Left ventricle myocardium superior (tissue), 1 donor: ENCODE measurements at places on chromosomes 6 and 20.
A peak's percentile ranks its signal among the peaks of the same experiment; 100 is the strongest.

DNA sequence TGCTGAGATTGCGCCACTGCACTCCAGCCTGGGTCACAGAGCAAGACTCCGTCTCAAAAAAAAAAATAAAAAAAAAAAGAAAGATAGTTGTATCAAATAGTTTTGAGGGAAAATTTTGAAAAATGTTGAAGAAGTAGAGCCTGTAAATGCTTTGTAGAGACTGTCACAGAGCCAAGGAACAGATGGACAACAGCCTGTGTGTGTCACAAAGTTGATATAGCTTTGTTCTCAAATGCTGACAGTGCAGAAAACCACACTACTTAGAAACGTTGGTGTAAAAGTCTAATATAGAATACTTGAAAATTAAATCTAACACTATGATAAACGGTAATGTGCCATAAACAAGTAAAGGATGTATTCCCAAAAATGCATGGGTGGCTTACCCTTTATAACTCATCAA is 25.4 kb downstream of the PTK7 start:
- DNase-seq, result no peak

- DNase-seq, result no peak
Observed at GRCh38 chr20:1112908-1113307, 5.5 kb upstream of the PSMF1 start.

- no peak for DNase-seq
Observed at GRCh38 chr6:131292145-131292938, 157.1 kb downstream of the AKAP7 start.

DNA sequence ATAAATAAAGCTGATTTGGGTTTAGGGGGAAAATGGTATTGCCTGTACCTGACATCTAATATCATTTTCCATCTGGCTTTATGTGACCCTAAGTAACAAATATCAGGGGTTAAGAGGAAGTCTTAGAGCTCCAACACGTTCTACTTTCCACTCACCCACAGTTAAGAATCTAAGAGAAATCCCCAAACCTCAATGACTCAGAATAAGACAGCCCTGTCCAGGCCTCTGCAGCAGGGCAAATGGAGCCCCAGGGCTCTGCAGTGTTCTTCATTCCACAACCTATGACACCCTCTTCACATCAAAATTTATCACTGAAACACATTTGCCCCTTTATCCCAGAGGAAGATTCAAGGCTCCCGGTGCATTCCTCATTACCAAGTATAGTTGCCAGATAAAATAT is 20.3 kb upstream of the TENT5A start:
- DNase-seq, result no peak

DNA sequence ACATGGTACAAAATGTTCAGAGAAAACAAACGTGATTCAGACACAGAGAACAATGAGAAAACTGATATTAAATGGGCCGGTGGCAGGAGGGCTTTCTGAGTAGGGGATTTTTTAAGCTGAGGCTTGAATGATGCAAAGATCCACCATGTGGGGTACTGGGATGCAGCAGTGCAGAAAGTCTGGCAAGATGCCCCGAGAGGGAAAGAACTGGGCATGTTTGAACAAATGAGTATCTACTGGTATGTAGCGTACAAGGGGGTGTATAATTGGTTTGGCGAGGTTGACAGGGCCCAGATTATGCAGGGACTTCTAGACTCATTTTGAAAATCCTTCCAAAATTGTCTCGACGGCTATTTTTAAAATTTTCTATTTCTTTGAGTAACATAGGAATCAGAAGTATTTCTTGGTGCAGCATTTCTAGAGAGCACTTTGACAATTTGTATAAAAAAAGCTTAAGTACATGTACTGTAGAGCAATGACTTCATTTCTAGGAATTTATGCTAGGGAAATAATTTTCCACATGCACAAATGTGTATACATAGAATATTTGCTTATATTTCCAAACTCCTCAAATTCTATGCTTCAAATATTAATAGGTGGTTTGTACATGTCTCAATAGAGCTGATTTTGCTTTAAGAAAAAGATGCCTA is 119.6 kb upstream of the DOK5 start:
- DNase-seq, result no peak

GRCh38 chr20:14556206-14556605 is 218.8 kb upstream of the FLRT3 start:
- DNase-seq, result no peak

GRCh38 chr6:28876710-28877109 is 47.1 kb downstream of the TRIM27 start:
- DNase-seq, result no peak

DNA sequence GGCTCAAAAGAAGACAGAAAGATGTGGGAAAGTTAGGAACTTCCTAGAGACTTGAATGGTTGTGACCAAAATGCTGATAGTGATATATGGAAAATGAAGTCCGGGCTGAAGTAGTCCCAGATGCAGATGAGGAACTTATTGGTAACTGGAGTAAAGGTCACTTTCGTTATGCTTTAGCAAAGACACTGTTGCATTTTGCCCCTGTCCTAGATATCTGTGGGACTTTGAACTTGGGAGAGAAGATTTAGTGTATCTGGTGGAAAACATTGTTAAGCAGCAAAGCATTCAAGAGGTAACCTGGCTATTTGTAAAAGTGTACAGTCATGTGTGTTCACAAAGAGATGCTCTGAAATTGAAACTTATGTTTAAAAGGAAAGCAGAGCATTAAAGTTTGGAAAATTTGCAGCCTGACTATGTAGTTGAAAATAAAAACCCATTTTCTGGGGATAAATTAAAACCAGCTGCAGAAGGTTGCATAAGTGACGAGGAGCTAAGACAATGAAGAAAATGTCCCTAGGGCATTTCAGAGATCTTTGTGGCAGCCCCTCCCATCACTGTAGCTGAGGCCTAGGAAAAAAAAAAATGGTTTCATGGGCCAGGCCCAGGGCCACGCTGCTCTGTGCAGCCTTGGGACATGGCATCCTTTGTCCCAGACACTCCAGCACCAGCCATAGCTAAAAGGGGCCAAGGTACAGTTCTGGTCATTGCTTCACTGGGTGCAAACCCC is 1692.2 kb downstream of the HACE1 start:
- no peak for DNase-seq

GRCh38 chr20:17438436-17439039 is 92.6 kb downstream of the BFSP1 start:
- no peak for DNase-seq

- DNase-seq, result no peak
Observed at GRCh38 chr6:128696691-128697689, 176.6 kb upstream of the PTPRK start.

DNA sequence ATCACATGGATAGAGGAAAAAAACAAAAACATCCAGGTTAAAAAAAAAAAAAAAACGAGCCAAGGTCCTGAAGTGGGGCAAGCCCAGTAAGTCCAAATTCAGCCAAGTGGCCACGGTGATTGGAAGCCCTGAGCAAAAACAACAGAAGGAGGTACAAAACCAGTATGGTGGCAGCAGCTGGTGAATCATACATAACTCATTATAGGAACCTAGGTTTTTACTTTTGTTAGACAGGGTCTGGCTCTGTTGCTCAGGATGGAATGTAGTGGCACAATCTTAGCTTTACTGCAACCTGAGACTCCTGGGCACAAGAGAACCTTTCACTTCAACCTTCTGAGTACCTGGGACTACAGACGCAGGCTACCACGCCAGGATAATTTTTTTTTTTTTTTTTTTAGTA is 22.7 kb upstream of the MYB start:
- no peak for DNase-seq

GRCh38 chr6:112289038-112289566 is 34.7 kb upstream of the LAMA4 start:
- DNase-seq, result peak; percentile 79

GRCh38 chr6:46755865-46756264 is 9.1 kb downstream of the ANKRD66 start:
- no peak for DNase-seq

DNA sequence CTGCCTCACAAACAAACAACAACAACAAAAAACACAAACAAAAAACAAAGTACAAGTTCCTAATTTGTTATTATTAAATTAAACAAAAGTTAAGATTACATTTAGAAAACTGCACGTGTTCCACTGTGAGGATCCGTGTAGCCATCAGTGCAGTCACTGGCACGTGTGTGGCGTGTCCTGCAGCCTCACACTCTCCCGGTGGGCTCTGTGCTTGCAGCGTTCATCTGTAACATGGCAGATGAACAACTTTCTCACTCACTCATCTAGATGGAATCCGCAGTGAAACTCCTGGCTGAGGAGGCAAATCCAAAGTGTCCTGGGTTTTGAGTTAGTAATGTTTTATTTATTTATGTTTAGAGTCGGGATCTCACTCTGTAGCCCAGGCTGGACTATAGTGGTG is 12.9 kb upstream of the ADRM1 start:
- DNase-seq, result no peak

DNA sequence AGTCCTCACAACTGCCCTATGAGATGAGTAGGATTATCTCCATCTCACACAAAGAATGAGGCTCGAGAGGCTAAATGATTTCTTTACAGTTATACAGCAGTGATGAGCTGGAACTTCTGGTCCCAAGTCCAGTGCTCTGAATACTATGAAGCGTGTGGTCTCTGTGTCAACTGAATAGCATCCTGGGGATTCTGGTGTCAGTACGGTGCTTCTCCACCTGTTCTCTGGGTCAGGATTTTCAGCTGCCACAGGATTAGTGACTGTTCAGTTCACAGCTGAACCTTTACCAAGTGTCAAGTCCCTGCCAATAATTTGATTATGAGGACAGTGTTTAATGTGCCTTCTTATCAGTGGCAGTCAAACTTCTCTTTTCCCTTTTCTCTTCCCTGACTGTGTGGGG is 5.2 kb upstream of the MAFB start:
- DNase-seq, result no peak

GRCh38 chr20:36435124-36435523 is 106.2 kb upstream of the MYL9 start:
- no peak for DNase-seq

- peak; percentile 31 for DNase-seq
Observed at GRCh38 chr20:2210646-2211552, 84.9 kb upstream of the TGM3 start.

DNA sequence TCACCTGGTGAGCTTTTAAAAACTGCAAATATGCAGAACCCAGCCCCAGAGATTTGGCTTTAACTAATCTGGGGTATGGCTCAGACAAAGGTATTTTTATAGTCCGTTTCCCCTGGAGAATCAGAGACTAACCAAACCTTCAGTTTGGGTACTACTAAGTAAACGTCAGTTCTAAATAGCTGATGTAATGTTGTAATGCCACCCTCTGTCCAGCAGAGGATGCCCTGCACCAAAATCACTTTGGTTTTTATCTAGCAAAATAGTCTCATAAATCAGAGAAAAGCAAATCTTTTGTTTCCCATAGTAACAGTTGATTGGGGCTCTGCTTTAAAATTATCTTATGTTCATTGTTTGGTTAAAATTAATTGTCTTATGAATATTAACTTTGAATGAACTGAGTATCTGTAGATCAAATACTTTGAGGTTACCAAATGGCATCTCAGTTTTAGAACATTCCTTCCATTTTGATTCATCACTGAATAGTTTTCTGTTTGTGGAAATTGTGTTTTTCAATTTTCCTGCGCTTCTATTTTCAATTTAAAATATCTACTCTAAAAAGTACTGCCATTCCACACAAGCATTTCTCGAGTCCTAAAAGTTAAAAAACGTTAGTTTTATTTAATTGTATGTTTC is 278.3 kb upstream of the PLCB4 start:
- no peak for DNase-seq

- no peak for DNase-seq
Observed at GRCh38 chr6:107576852-107577251, 86.9 kb downstream of the SOBP start.

DNA sequence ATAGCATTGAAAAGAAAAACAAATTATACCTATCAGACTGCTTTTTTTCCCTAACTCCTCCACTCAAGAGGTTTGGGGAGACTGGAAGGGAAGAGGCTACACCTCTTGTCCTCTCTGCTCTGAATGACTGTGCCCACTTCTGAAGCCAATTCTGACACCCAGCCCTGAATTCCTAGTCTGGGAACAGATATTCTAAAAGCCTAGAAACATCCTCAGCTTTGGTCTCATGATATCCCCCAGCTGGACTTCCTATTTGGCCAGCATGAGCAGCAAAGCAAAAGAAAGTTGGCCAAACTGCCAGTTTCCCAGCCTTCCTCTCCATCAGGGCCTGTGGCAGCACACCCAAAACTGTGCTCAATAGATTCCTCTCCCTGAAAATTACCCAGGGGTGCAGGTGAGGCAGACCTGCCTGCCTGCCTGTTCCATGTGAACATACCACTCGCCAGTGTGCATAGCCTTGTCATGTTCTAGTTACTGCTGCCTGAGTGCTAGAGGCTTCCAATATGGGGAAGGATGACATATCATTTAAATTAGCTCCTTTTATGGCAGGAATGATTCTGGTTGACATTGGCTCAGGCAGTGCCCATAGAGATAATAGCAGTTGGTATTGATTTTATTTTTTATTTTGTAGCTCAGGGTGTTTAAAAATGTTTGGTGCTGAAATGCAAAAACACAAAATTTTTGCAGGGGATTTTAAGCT is 152.1 kb upstream of the RIN2 start:
- DNase-seq, result no peak

DNA sequence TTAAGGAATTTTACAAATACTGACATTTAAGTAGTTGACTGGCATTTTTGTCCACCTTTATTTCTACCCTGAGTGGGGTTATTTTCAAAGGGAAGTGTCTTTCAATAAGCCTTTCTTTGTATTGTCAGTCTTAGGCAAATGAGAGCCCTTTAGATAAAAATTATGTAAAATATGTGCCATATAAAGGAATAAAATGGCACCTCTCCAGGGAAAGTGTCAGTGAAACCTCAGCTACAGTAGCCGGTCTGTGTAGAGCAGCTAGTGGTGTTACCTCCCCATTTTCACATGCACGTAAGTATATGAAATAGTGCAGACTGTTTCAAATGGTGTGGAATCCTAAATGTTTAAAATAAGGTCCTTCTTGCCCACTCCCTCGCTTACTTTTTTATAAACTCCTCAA is 5.0 kb downstream of the FAM217B start:
- no peak for DNase-seq

DNA sequence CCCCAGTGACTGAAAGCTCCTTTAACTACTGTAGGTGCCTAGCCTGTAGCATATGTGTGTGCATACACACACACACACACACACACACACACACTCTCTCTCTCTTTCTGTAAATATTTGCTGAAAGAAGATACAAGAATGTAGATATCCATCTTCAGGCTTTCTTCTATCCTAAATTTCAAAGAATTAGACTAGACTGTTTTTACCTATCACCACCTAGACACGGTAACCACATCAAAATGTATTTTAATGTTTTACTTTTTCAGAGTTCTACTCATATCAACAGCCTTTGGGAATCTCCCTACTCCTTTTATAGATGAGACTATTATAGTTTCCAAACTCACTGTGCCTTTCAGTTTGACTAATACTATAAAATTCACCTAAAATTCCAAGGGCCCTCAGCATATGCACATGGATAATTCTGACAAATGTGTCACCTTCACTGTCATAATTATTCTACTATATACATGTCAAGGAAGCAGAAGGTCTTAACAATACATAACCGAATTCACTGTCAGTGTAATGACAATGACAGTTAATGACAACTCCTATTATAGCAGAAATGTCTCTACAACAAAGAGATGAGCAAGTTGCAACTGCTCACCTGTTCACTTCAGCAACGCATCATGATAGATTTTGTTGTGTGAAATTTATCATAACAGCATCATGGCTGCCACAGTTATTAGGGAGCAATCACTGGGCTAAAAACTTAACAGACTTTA is 236.5 kb downstream of the GMPR start:
- DNase-seq, result no peak

GRCh38 chr6:126632271-126632670 is 292.4 kb downstream of the CENPW start:
- no peak for DNase-seq
